Neural crest cell (in vitro differentiated cells): ENCODE measurements at places on chromosomes 13 and 19. TPM values are rescaled to one million over a fixed set of nuclear protein-coding genes. Genes with fewer than 3 reads are reported as not detected.
A peak's percentile ranks its signal among the peaks of the same experiment; 100 is the strongest.

- no peak overlapping the region for H3K4me3 ChIP-seq
- H3K27me3 ChIP-seq = no peaks in the 10 kb centered on the region
- H3K27ac ChIP-seq = no peak overlapping the region
- DNase-seq = no peak
- H3K36me3 ChIP-seq = no peaks in the 10 kb centered on the region
- peaks cover 55% of the 10 kb centered on the region for H3K4me1 ChIP-seq
Measured at GRCh38 chr19:39131255-39131755, 5.7 kb downstream of the PAK4 start.

DNA sequence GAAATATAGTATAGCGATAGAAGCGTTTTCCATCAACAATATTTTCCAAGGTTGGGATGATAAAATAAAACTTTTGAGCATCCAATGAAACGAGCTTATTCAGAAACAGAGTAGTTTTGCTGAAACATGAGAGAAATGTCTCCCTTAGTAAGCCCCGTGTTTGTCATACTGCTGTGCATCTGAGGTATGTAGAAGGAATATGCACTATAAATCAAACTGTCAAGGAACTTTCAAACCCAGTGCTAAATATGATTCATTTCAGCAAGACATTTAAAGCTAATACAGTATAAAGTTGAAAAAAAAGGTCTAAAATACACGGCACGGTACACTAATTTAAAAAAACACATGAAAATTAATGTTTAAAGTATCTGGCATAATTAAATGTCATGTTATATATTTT, 546.2 kb downstream of the SLITRK5 start:
- no peaks in the 10 kb centered on the region for H3K4me1 ChIP-seq
- no peak for DNase-seq
- H3K36me3 ChIP-seq = no peaks in the 10 kb centered on the region
- H3K27me3 ChIP-seq = no peaks in the 10 kb centered on the region

GRCh38 chr19:39351537-39352064, 9.4 kb downstream of the SAMD4B start:
- H3K4me3 ChIP-seq = no peak overlapping the region
- DNase-seq = no peak
- H3K27ac ChIP-seq = no peak overlapping the region
- peaks cover 12% of the 10 kb centered on the region for H3K4me1 ChIP-seq

GRCh38 chr19:339262-339887, 5.2 kb downstream of the MIER2 start:
- H3K4me1 ChIP-seq = peaks cover 53% of the 10 kb centered on the region
- no peak for DNase-seq
- H3K36me3 ChIP-seq = peaks cover 31% of the 10 kb centered on the region

- no peaks in the 10 kb centered on the region for H3K4me1 ChIP-seq
- peaks cover 7% of the 10 kb centered on the region for H3K27me3 ChIP-seq
- H3K4me3 ChIP-seq = no peak overlapping the region
- no peaks in the 10 kb centered on the region for H3K36me3 ChIP-seq
- no peak for DNase-seq
Measured at GRCh38 chr19:47704024-47704423, 9.2 kb upstream of the EHD2 start.

DNA sequence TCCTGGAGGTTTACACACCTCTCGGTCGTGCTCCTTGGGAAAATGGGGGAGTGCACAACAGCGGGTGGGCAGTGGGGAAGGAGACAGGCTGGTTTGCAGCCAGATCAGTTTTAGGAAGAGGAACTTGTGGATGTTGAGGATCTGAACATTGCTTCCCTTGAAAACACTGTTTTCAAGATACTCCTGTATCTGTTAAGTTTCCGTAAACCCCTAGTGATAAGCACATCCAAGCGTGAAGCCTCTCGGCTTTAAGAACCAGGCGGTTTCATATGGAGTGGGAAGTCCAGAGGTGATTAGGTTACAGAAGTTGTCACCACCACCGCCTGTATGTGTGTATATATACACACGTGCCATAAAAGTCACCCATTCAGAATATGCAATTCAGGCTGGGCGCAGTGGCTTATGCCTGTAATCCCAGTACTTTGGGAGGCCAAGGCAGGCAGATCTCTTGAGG, 47.4 kb downstream of the SIPA1L3 start:
- no peaks in the 10 kb centered on the region for H3K27me3 ChIP-seq
- DNase-seq = no peak
- H3K4me1 ChIP-seq = peaks cover 21% of the 10 kb centered on the region
- H3K36me3 ChIP-seq = peaks cover 9% of the 10 kb centered on the region

- peaks cover 25% of the 10 kb centered on the region for H3K4me1 ChIP-seq
- H3K36me3 ChIP-seq = no peaks in the 10 kb centered on the region
- no peak overlapping the region for H3K27ac ChIP-seq
- H3K4me3 ChIP-seq = no peak overlapping the region
Measured at GRCh38 chr13:25927363-25927762, 124.5 kb downstream of the SHISA2 start.

GRCh38 chr19:46759817-46760333, 13.6 kb upstream of the STRN4 start:
- H3K36me3 ChIP-seq = no peaks in the 10 kb centered on the region
- H3K27ac ChIP-seq = peak overlapping the region; percentile 67
- no peak overlapping the region for H3K4me3 ChIP-seq
- no peaks in the 10 kb centered on the region for H3K27me3 ChIP-seq
- DNase-seq = no peak

DNA sequence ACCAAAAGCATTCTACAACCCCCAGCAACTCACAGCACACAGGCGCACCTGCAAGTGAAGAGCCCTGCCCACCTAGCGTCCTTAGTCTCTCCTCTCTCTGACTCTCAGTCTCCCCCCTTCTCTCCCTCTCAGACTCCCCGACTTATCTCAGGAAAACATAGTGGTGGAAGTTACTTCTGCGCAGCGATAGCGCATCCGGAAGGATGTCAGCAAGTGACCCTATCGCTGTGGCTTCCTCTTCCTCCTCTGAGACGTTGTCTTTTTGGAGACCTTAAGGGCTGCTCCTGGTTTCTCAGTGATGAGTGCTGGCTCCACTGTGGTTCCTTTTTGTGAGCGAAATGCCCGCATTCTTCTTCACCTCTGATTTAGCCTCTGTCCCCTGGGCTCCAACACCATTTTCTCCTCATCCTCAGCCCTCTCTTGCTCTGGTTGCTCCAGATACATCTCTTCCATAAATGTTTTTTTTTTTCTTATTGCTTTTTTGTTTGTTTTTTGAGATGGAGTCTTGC, 1.4 kb upstream of the YIF1B start:
- no peak for DNase-seq
- H3K4me1 ChIP-seq = peaks cover 20% of the 10 kb centered on the region
- H3K27ac ChIP-seq = no peak overlapping the region
- H3K4me3 ChIP-seq = peak overlapping the region; percentile 48
- H3K36me3 ChIP-seq = no peaks in the 10 kb centered on the region

DNA sequence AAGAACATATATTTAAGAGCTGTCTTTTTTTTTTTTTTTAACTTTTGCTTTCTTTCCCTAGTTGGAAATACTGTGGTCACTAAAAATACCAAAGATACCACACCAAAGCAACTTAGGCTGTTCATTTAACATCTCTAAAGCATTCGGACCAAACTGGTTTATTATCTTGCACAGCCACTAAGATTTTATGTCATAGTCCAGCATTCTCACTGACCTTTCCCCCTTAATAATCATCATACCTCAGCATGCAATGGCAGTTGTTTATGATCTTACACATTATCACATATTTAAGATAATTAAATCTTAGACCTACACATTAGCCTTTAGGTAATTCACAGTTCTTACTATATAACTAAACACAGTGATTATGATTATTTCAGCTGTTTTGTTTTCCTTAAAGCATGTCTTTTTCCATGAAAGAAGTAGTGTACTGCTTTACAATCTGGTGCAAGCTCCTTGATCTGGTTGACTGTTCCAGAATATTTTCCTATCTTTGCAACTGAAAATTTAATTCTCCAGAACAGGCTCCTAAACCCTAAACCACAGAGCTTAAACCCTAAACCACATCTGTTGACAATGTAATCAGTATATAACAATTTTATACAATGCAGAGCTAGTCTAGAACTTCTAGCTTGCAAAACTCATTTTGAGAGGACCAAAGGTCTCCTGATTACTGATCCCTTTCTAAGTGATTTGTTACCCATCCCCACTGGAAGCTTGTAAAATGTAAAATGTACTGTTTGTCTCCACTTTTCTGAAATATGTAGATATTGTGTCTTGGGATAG, 74.2 kb downstream of the CDK8 start:
- H3K4me3 ChIP-seq = no peak overlapping the region
- no peak for DNase-seq
- H3K4me1 ChIP-seq = peaks cover 18% of the 10 kb centered on the region
- no peaks in the 10 kb centered on the region for H3K27me3 ChIP-seq

DNA sequence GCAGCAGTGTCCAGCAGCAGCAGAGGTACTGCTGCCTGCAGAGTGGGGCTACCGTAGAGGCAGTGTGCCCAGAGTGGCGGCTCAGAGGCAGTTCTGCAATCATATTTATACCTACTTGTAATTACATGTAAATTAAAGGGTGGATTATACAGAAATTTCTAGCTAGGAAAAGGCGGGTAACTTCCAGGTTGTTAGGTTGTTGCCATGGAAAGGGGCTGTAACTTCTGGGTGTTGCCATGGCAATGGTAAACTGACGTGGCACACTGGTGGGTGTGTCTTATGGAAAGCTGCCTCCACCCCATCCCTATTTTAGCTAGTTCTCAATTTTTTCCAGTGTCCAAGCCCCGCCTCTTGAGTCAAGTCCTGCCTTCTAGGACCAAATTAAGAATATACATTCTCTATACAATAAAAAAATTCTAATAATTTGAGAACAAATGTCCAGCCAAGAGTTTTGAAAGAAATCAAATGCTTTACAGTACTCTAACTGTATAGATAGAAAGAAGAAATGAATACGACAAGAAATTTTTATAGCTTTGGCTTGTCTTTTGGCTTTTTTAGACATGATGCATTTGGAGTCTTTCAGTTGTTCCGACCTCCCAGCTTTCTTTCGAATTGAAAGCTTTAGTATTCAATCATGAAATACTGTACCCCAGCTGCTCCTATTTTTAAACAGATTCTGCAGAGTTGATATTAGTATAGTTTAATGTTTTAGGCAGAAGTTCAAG, 816.6 kb downstream of the DIAPH3 start:
- H3K36me3 ChIP-seq = no peaks in the 10 kb centered on the region
- peaks cover 3% of the 10 kb centered on the region for H3K27me3 ChIP-seq
- no peak overlapping the region for H3K4me3 ChIP-seq
- peaks cover 5% of the 10 kb centered on the region for H3K4me1 ChIP-seq

DNA sequence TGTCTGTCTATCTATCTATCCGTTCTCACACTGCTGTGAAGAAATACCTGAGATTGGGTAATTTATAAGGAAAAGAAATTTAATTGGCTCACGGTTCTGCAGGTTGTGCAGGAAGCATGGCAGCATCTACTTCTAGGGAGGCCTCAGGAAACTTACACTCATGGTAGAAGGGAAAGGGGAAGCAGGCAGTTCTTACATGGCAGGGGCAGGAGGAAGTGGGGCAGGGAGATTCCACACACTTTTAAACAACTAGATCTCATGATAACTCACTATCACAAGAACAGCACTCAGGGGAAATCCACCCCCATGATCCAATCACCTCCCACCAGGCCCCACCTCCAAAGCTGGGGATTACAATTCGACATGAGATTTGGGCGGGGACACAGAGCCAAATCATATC, 105.3 kb downstream of the SLC10A2 start:
- no peak overlapping the region for H3K27ac ChIP-seq
- H3K27me3 ChIP-seq = peaks cover 2% of the 10 kb centered on the region
- no peak overlapping the region for H3K4me3 ChIP-seq
- H3K36me3 ChIP-seq = no peaks in the 10 kb centered on the region

GRCh38 chr19:31668921-31669320, 319.7 kb upstream of the TSHZ3 start:
- H3K4me1 ChIP-seq = no peaks in the 10 kb centered on the region
- no peak overlapping the region for H3K4me3 ChIP-seq
- no peak overlapping the region for H3K27ac ChIP-seq
- no peaks in the 10 kb centered on the region for H3K36me3 ChIP-seq
- H3K27me3 ChIP-seq = peaks cover 7% of the 10 kb centered on the region
- DNase-seq = no peak

CBARP gene
- total RNA-seq = 26.2 and 27.1 TPM in 2 replicates

STOML3 gene
- not detected in 2 replicates for total RNA-seq

RAB20 gene
- total RNA-seq = 0.59 and 0.77 TPM in 2 replicates

CYP4F3 gene
- not detected in 2 replicates for total RNA-seq

CNMD gene
- total RNA-seq = 2.4 and 2.8 TPM in 2 replicates
